ENCODE measurements at places on chromosomes 11 and 22. TPM values are rescaled to one million over a fixed set of nuclear protein-coding genes. Genes with fewer than 3 reads are reported as not detected.
A peak's percentile ranks its signal among the peaks of the same experiment; 100 is the strongest.

GRCh38 chr22:31829505-31829904, 75.7 kb downstream of the DEPDC5 start:
- DNase-seq: no peak

DNA sequence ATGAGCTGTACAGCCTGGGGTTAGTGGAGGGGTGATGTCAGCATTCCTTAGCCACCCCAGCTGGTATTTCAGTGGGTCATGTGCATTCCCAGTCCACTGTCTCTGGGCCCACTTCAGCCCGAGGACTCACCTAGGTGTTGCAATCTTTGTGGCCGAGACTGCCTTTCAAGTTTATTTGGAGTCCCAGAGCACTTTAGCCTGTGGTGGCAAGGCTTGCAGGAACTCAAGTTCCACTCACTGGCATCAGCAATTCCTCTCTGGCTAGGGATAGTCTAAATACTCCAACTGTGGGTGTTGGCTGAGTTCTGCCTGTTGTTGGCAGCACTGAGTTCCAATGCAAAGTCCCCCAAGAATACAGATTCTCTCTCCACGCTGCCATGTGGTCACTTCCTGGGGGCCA, 191.6 kb upstream of the PGR start:
- peak; percentile 71 for DNase-seq

GRCh38 chr22:31275018-31275417, 17.3 kb downstream of the PIK3IP1 start:
- no peak for DNase-seq

GRCh38 chr11:86464509-86465221, 90.0 kb downstream of the CCDC81 start:
- DNase-seq: no peak

Gene MCHR1
- total RNA-seq: not detected

Gene KIRREL3
- 0.15 TPM for total RNA-seq

Gene PTS
- 22.8 TPM for total RNA-seq

DNA sequence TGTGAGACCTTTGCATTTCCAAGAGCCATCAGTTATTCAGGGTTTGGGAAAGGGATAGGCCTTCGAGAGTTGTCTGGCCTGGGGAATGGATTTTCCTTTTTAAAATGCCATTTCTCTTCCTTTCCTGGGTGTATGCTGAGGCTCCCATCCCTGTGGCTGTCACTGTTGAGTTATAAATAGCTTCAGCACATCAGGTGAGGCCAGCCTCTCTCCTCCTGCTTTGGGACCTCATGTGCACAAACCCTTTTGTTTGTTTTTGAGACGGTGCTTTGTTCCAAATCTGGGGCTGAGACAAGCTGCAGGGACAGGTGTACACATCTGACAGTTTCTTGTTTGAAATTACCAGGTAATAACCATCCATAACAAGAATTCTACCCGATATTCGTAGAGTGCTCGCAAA, 1.3 kb downstream of the TEF start:
- no peak for DNase-seq

GRCh38 chr11:19092850-19093249, 24.1 kb upstream of the ZDHHC13 start:
- DNase-seq: no peak

GRCh38 chr11:102994105-102994504, 38.6 kb upstream of the MMP13 start:
- no peak for DNase-seq

DNA sequence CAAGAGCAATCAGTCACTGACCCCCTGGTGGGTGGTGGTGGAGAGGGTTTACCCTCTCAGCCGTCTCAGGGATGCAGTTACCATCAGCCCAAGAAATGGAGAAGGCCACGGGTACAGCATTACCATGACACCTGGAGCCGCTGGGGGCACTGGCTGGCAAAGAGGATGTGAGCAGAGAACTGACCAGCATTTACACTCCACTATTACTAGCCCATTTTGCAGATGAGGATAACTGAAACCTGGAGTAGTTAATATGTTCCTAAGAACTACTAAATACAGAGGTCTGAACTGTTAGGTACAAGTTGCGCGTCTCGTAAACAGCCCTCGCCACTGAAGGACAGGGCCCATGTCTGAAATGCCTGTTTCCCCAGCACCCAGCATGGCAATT, 79.0 kb downstream of the TIMP3 start:
- DNase-seq: no peak

Gene TP53I11
- 103 TPM for total RNA-seq

DNA sequence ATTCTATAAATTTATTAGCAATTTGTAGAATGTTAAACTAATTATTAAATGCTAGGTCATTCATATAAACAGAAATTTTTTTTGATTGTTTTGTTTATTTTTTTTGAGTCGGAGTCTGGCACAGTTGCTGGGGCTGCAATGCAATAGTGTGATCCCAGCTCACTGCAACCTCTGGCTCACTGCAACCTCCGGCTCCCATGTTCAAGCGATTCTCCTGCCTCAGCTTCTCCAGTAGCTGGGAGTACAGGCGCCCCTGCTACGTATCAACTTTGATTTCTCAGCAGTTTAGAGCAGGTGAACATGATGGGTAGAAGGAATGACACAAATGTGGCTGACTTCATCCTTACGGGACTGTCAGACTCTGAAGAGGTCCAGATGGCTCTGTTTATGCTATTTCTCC, at the start of gene OR8H3:
OR8H3 (plus strand) TSS at position 301 of the 400 bp plus-strand sequence; CDS start at position 301, 0 bp downstream.
- DNase-seq: no peak

DNA sequence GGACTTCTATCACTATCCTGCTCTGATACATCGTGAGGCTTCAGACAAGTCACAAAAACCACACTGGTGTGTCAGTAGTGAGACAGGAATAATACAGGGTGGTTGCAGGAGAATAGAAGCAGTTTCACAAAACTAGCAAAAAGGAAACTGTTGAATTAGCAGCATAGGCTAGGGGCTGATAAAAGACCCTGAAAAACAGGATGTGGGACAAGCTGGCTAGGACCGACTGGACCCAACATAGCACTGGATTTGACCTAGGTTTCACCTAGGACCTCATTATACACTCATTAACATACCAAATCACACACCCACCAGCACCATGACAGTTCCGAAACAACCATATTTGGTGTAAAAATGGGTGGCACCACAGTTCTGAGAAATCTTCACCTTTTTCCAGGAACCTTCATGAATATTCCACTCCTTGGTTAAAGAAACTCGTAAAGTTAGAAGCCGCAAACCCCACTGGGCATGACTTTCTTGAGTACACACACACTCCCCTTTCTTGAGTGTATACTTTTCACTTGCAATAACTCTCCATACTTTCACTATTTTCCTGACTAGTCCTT, 76.2 kb downstream of the SLC1A2 start:
- DNase-seq: no peak

Gene HPX
- total RNA-seq: 1.7 TPM

Gene TLCD5
- 3.5 TPM for total RNA-seq

GRCh38 chr22:37024339-37025157, 5.0 kb downstream of the MPST start:
- DNase-seq: no peak

DNA sequence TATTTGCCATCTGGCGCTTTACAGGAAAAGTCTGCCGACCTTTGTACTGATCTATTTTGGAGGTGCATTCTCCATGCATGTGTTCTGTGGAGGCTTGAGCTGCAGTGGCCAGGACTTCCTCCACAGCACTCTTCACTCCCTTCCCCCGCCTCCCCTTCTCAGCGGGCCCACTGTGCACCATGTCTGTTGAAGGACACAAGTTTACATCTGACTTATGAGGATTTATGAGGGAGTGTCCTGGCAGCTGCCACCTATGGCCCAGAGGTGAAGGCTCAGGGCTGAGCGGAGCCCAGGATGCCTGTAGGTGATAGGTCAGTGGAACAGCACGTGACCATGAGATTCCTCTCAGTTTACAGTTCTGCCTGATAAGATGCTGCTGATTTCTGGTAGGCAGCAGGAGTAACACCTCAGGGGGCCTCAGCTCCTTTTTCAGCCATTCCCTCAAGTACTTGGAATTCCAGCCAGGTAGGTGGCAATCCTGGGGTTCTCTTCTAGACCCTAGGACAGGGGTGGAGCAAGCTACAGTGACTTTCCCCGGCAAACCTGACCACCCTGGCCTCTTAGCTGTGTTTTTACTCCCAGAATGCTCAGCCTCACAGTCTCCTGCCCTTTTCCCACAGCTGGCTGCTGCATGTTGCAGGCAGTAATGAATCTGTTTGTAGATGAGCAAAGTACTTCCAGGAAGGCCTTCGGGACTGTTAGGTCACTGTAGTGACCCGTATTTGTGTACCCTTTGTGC, 59.9 kb downstream of the PPFIBP2 start:
- no peak for DNase-seq

- no peak for DNase-seq
Measured at GRCh38 chr22:40302149-40302548, 44.2 kb upstream of the ADSL start.

Gene MMP8
- total RNA-seq: 0.44 TPM

Gene PHETA2
- 12.8 TPM for total RNA-seq

- no peak for DNase-seq
Measured at GRCh38 chr11:120056301-120057027, 81.4 kb downstream of the TRIM29 start.

Gene PIK3IP1
- 54.9 TPM for total RNA-seq

DNA sequence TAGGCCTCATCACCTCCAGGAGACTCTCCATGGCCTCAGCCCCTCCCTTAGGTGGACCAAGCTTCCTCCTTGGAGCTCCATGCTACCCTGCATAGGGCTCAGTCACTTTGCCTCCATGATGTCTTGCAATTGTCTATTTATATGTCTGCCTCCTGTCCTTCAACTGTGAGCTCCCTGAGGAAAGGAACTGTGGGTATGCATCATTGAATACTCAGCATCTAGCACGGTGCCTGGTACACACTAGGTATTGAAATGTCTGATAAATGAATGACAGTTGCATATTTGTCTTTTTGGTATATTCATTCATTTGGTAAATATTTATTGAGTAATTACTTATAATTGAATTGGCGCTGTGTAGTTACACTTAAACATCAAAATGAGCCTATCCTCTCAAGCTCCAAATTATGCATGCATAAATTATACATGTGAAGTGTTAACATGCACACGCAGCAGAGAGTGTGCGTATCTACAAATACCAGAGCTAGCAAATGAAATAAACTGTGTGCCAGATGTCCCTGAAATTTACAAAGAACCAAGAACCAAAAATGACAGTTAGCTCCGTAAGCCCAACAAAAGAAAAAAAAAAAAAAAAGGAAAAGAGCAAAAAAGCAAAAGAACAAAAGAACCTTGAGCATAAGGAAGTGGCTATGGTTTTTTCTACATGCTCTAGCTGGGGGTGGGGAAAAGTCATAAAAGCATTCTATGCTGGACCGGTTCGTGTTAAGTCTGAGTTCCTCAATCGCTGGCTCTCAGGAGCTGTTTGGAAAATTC, 25.2 kb downstream of the GRAP2 start:
- DNase-seq: no peak

Gene KRTAP5-8
- total RNA-seq: not detected

Gene HBD
- total RNA-seq: not detected

Gene DENND6B
- 14.4 TPM for total RNA-seq

GRCh38 chr22:17876306-17876831, 102.1 kb upstream of the BID start:
- DNase-seq: no peak

Gene GPHA2
- total RNA-seq: not detected

GRCh38 chr11:61973476-61974162, 6.2 kb upstream of the FTH1 start:
- DNase-seq: no peak

Measured in lower lobe of right lung (tissue), 2 donors.